ENCODE measurements at places on chromosomes 7 and 10.

GRCh38 chr7:108012499-108013430 lies 9.8 kb upstream of the LAMB1 start:
- no peak for DNase-seq

GRCh38 chr7:130398526-130399090 lies 18.3 kb downstream of the CPA1 start:
- no peak for DNase-seq

GRCh38 chr10:132395704-132396493 lies 1.1 kb upstream of the PWWP2B start:
- no peak for DNase-seq

DNA sequence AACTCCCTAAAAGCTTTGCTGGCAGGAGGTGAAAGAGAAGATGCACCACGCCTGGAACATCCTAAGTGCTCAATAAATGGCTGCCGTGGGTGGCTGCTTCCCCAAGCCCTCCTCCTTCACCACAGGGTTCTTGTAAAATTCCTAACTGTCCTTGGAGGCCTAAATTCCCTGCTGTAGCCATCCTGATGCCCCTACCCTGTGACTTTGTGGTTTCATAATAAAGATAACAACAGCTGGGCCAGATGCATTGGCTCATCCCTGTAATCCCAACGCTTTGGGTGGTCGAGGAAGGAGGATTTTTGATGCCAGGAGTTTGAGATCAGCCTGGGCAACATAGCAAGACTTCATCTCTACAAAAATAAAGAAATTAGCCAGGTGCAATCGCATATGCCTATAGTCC lies 341.8 kb downstream of the ANKRD30A start:
- DNase-seq: no peak

- DNase-seq: no peak
Observed at GRCh38 chr10:11175823-11176243, 158.2 kb downstream of the CELF2 start.

Measured in stimulated activated CD8-positive, alpha-beta memory T cell treated with anti-CD3 and anti-CD28 coated beads, Interleukin-7, amount 100 ng/mL, for 4 hours (primary cell).